ENCODE measurements at places on chromosomes 3 and 15.

GRCh38 chr3:23940775-23941174 lies 4.3 kb upstream of the NR1D2 start:
- DNase-seq = no peak

GRCh38 chr15:32790352-32790999 lies 72.7 kb downstream of the GREM1 start:
- no peak for DNase-seq

- no peak for DNase-seq
Measured at GRCh38 chr3:189273736-189274135, 102.0 kb downstream of the TPRG1 start.

DNA sequence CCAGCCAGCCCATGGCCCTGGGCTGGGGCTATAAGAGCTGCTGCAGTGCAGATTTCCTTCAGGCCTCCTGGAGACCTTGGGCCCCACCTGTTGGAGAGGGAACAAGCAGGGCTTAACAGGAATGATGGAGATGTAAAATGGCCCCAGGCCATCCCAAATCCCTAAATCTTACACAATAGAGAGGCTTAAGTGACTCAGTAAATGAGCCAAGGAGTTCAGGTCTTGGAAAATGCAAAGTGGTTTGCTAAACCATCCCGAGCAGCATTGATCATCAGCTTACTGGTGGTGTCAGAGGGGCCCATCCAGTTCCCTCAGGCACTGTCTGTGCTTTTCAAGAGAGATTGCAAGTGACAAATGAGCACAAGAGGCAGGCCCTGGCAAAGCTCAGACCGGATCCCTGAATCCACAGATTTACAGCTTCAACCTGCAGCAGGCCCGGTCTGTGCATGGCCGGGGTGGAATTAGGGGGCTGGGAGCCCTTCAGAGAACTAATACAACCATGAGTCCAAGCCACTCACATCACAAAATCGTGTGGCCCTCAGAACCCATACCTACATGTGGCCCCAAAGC lies 325.4 kb downstream of the UACA start:
- no peak for DNase-seq

GRCh38 chr15:67051088-67052045 lies 14.0 kb upstream of the SMAD3 start:
- DNase-seq = no peak

DNA sequence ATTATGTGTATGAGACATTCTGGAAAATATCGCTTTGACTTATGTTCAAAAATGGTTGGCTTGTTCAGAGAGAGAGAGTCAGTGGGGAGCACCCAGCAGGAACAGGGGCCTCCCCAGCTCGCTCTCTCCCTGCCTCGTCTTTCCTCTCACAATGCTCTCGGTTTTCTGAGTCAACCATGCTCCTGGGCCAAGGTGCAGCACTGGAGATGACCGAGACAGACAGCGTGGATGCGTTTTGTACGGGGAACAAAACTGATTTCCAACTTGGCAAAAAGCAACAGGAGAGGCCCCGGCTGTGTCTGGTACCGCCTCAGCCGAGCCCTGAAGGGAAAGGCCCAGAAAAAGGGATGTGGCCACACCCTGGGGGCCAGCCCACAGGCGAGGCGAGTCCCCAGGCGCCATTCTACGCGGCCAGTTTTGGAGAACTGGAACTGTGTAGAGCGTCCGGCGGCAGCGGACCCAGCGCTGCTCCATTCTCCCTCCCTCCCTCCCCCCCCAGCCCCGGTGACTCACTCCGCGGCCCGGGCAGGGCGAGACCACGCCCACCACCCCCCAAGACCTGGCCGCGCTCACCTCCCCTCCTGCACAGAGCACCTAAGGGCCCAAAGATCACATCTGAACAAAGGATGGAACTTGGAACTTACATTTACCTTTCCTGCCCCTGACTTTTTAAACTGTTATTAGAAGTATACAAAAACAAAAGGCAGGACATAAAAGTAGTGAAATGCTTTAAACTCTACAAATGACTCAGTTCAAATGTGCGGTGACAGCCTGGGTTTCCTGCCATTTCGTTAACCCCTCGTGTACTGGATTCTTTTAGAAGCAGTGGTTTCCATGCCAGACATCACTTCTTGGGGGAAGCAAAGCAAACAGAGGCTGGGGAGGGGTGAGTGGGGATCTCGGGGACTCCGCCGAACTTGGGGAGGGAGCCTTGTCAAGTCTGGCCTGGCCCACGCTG lies 12.7 kb downstream of the ATP10A start:
- DNase-seq = no peak

- no peak for DNase-seq
Measured at GRCh38 chr15:31275331-31276262, 51.0 kb upstream of the KLF13 start.

- no peak for DNase-seq
Measured at GRCh38 chr15:85336880-85337279, 43.5 kb upstream of the AKAP13 start.

DNA sequence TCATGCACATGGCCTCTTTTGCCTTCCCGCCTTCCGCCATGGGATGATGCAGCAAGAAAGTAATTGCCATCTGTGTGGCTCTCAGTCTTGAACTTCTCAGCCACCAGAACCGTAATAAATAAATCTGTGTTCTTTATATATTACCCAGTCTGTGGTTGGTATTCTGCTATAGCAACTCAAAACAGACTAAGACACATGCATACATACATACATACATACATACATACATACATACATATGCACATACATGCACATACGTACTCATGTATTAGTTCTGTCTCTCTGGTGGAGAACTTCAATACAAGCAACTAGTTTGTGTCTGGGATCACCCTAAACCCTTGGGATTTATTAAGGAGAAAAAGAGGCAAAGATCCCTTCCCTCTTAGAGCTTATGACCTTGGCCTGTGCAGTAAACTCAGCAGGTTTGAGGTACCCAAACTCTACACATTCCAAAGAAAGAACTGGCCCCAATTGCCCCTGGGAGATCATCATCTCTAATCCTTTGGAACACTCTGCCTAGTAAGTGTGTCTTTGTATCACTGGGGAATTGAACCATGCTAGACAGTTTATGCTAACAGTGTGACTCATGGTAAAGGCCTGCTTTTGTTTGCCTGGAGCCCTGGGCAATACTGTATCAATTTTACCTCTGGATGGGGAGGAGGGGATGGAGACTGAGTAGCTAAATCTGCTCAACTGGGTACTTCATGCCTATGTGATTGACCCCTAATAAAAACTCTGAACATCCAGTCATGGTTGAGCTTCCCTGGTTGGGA lies 115.6 kb upstream of the LMCD1 start:
- peak; percentile 7 for DNase-seq

- DNase-seq = no peak
Measured at GRCh38 chr15:74306781-74307217, 60.6 kb downstream of the CYP11A1 start.

DNA sequence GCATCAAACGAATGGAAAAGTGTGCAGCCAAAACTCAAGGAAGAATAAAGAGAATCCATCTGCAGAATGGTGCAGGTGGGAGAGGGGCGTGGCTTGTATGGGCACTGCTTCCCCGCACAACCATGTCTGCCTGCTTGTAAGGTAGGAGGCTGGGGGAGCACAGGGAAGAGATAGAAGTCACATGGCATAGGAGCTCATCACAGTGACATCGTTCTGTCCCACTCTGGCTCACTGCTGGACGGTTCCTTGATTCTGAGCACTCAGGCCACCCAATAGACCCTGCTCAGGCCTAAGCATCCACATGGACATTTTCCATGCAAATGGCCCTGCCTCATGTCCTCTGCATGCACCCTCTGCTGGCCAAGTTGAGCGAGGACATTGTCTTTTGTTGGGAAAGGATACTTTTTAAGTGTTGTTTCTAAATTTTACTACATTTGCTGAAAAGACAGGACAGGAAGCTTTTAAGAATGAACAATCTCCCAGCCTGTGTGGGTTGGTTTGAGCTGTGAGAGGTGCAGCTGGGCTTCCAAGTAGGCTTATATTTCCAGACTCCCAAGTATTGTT lies 3.1 kb downstream of the MYLK start:
- DNase-seq = peak; percentile 8

DNA sequence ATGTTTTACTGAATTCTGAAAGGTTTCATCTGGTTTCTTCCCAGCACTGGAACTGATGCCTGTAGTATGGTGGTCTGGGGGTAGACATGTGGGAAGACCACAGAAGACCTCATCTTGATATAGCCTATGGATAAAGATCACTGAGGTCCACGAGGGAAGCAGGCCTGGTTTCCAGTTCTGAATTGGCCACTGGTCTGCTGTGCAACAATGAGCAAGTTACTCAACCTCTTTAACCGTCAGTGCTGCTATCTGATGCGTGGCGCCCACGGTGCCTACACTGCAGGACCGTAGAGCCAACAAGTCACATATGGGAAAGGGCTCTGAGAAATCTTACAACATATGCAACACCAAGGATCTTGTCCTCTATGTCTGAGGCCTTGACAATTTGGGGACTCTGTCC lies 13.3 kb downstream of the TLE3 start:
- DNase-seq = no peak

GRCh38 chr15:46146002-46146401 lies 511.2 kb downstream of the SQOR start:
- no peak for DNase-seq

- DNase-seq = no peak
Measured at GRCh38 chr3:908839-909238, 184.0 kb upstream of the CNTN6 start.

DNA sequence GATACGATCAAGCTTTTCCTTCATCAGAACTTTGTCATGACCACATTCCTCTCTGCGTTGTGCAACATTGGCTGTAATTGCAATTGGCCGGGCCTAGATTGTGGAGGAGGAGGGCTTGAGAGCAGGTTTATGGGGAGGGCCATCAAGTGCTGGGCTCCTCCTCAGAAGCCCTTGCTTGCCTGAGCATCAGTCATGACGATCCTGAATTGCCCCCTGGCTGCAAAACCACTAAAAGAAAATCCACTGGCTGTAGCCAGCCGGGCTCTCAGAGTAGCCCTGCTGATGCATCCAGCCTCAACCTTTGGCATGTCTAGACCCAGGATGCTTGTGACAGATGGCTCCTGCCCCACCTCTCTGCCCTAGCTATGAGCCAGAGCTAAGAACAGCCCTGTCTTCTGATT lies 13.4 kb upstream of the TRH start:
- no peak for DNase-seq

DNA sequence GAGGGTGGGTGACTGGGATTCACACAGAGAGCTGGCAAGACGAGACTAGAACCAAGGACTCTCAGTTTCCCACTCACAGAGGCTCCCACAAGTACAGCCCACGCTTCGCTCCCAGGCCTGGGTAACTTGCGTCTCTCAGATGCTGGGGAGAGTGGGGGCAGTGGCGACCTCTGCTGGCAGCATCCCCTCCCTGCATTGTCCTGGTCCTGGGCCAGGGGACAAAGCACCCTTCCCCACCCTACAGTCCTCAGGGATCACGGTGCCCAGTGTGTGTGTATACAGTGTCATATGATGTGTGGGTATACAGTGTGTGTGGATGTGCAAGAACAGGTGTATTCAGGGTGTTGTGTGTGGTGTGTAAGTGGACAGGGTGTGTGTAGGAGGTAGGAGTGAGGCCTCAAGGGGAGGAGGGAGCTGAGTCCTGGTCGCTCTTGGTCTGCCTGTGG lies 12.8 kb downstream of the VILL start:
- DNase-seq = no peak

- no peak for DNase-seq
Measured at GRCh38 chr3:192128060-192128459, 599.3 kb downstream of the FGF12 start.

GRCh38 chr15:71136159-71136783 lies 21.0 kb downstream of the THSD4 start:
- no peak for DNase-seq

DNA sequence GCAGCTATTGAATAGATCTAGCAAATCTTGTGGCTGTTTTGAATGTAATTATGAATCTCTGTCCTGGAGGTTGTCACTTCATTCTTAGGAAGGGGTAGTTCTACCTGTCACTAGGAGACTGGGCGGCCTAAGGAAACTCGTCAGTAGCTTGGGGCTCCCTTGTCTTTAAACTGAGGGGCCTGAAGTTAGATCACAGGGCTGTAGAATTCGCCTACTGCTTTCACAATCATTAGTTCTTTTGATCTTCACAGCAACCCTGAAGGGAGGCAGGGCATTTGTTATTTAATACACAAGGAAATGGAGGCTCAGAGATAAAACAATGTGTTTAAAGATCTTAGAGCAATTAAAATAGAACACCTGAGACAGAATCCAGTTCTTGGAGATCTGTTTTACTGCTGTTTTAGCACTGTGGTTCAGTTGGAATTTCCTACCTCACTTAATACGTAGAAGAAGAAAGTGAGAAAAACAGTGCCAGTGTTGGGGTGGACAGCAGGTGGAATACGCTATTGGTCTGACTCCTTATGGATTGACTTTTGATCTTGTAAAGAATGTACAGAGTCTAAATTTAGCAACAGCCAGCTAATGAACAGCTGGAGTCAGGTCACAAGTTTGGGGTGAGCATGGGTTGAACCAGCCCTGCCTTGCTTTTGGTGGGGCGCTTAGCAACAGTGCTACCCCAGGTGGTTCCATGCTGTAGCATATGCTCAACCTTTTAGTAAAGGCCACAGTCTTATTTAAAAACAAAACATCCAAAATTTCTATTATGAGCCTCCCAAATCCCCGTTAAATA lies 71.4 kb upstream of the BHLHE40 start:
- no peak for DNase-seq

- DNase-seq = no peak
Measured at GRCh38 chr15:94027581-94027980, 203.8 kb upstream of the MCTP2 start.

DNA sequence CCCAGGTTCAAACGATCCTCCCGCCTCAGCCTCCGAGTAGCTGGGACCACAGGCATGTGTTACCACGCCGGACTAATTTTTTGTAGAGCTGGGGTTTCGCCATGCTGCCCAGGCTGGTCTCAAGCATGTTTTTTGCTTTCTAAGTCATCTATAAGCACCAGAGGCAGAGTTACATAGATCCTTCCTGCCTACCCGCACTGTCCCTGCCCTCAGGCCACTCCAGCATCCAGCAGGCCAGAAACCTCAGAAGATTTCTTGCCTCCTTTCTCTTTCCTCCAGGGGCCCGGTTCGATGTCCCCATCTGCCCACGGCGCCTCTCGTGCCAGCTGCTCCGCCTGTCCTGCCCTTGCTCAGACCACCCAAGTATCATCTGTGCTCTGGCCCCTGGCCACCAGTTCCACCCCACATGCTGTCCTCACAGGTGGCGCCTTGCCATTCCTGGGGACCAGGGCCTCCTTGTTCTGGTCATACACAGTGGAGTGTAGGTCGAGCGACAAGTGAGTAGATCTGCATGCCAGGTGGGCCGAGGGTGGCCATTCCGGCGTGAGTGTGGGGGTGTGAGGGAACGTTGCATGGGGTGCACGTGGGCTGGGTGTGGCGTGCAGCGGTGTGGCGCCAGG lies 27.3 kb downstream of the KLHDC8B start:
- DNase-seq = no peak

GRCh38 chr15:99590913-99591646 lies 25.3 kb downstream of the MEF2A start:
- no peak for DNase-seq

DNA sequence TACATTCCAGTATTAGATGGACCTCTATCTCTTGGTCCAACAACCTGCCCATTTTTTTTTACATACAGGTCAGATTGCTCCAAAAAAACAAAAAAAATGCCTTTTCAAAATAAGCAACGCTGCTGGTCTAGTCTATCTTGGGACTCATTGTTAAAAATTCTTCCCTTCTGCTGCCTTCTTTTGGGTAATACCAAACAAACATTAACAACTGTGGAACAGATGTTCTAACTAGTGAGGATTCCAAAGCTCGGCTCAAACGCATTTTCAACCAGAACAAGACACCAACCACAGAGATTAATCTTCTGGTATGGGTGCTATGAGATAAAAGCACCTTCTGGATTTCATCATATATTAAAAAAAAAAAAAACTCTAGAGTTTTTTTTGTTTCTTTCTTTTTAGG lies 24.7 kb downstream of the ARHGAP31 start:
- no peak for DNase-seq

Measured in AG09319 (cell line).